ENCODE measurements at places on chromosomes 5 and 9.

GRCh38 chr5:1319436-1320256 lies 24.8 kb upstream of the TERT start:
- DNase-seq: no peak

- no peak for DNase-seq
These were observed 16.1 kb downstream of the AP3S1 start for GRCh38 chr5:115857626-115858349.

DNA sequence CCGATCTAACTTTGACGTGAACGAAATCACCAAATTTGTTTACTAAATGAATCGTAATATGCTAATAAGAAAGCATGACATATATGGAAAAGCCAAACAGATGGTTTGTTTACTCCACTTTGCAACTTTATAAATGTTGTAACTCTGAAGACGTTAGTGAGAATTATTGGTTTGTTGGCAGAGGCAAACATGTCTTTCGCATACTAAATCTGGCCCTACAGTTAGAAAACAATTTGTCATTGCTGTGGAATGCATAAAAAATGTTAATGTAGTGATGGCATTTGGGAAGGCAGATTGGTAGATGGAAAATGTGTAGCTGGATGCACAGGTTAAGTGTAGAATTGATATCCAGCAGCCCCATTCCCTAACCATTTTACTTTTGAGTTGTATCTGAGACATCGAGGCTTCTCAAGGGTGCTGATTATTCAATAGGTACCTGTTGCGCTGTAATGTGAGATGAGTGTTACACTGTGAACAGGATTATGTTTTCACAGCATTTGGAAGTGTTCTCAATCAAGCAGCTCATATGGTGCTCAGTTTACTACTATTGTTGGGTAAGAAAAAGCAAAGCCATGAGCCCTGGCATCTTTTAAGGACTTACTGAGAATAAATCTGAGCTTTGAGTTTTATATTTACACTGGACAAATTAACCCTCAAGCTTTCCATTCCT lies 444.8 kb downstream of the BNC2 start:
- DNase-seq: no peak

DNA sequence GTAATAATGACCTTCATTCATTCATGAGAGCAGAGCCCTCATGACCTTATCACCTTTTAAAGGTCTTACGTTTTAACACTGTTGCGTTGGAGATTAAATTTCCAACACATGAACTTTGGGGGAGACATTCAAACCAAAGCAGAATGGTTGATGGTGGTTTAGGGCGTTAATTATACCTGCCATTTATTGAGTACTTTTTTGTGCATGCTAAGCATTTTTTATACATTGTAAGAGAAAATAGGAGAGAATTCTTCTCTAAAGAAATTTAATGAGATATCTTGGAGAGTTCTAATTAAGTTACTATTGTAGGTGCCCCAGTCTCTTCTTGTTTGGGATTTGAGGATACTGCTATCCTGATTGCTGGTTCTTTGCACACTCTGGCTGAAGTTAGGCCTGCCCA lies 12.4 kb downstream of the AP3S1 start:
- DNase-seq: no peak

GRCh38 chr9:112110777-112111113 lies 64.4 kb downstream of the SUSD1 start:
- DNase-seq: no peak

GRCh38 chr5:131378721-131379541 lies 115.1 kb downstream of the CDC42SE2 start:
- DNase-seq: no peak

DNA sequence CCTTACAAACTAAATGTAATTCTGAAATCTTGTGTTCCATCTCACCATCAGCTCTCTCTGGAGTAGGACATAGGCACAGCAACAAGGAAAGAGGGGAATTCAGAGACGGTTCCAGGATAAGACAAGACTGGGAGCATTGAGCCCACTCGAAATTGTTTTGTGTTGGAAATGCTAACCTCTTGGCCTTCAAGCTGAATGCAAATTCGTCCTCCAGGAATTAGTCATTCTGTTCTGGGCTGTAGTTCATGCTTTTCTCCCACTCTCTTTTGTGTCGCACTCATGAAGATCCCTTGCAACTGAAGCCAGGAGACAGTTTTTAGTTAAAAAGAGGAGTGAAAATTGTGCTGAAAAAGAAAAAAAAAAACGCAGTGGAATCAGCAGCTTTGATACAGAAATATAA lies 121.7 kb upstream of the SEMA6A start:
- DNase-seq: no peak

DNA sequence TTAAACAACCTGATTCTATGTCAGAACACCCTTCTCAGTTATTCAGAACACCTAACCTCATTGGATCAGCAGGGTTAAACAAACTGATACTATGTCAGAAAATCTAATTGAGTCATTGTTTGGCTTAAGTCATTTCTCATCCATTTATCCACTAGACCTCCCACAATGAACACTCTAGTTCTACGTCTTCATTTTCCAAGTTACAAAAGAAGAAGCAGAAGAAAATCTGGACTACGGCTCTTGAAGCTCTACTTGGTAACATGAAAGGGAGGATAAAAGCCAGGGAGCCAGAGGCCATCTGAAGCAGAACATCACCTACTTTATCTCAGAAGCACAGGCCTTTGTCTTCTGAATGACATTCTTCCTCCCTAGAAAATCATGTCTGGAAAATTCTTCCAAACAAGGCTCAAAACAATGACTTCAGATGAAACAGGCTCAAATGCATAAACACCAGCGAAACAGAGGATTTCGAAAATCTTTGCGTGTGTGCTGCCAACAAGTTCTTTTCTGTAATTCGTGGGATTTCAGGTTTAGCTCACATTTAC lies 35.4 kb upstream of the TGFBI start:
- no peak for DNase-seq

Measured in amygdala (tissue), 56 donors.